ENCODE measurements at places on chromosomes 1 and 21.

DNA sequence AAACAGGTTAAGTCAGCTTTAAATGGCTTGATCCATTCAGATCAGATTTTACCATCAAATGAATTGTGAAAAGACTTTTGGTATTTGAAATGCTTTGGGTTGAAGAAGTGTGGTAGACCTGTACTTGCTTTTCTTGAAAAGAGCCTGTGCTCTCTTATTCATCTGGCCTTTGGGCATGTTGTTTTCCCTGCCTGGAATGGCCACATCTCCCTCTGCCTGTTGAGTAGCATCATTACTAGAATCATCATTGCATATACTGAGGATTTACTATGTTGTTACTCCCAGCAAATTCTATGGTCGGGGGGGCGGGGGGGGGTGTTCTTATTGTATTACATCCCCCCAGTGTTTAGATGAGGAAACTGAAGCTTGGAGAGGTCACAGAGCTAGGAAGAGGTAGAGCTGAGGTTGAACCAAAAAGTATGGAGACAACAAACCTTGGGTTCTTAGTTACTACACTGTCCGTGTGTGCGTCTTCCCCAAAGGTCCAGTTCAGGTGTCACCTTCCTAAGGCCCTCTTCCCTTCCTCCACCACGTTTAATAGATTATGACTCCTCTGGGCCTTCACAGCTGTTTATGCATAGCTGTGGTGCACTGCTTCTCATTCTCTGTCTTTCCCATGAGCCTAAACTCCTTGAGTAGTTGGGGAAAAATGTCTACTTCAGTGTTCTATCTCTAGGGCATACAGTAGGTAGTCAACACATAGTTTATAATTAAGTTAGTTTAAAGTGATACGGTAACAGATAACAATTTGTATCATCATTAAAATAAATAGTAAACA is 246.4 kb upstream of the HOOK1 start:
- no peak for DNase-seq

DNA sequence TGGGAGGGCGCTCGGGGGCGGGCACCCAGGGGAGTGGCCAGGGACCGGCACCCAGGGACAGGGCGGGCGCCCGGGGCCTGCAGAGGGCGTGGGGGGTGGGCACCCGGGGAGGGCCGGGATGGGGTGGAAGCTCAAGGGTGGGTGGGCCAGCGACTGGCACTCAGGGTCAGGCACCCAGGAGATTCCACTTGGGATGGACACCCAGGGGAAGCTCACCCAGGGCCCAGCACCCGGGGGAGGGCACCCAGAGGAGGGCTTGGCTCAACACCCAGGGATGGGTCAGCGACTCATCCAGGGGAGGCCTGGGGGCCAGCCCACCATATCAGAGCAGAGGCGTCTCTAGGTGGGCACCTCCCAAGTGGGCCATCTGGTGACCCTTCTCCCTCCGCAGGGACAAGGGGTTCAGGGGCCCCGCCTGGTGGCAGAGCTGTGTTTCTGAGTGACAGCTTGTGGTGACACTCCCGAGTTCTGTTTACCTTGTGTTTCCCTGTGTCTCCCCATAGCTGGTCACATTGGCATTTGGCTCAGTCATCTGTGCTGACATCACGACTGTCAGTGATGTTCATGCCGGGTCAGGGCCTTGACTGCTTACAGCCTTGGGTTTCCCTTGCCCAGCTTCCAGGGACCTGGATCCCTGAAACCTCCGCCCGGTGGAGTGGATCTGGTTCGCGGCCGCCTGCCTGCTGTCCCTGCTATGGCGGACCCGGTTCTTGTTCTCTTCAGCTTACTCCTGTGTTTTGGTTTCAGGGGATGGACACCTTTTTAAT is 749 bp downstream of the IBA57 start:
- peak; percentile 62 for DNase-seq

GRCh38 chr1:68470388-68470970 is 20.7 kb upstream of the RPE65 start:
- DNase-seq: no peak

DNA sequence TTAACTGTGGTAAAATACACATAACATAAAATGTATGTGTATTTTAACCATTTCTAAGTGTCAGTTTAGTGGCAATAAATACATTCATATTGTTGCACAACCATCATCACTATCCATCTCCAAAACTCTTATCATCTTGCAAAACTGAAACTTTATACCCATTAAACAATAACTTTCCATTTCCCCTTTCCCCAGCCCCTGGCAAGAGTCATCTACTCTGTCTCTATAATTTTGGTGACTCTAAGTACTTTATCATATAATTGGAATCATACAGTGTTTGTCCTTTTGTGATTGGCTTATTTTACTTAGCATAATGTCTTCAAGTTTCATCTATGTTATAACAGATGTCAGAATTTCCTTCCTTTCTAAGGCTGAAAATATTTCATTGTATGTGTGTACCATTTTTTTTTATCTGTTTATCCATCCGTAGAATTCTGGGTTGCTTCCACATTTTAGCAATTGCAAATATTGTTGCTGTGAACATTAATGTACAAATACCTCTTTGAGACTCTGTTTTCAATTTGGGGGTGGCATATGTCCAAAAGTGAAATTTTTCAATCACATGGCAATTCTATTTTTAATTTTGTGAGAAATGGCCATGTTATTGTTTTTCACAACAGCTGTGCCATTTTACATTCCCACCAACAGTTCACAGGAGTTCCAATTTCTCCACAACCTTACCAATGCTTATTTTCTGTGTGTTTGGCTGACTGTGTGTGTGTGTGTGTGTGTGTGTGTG is 153.9 kb upstream of the GORAB start:
- no peak for DNase-seq

DNA sequence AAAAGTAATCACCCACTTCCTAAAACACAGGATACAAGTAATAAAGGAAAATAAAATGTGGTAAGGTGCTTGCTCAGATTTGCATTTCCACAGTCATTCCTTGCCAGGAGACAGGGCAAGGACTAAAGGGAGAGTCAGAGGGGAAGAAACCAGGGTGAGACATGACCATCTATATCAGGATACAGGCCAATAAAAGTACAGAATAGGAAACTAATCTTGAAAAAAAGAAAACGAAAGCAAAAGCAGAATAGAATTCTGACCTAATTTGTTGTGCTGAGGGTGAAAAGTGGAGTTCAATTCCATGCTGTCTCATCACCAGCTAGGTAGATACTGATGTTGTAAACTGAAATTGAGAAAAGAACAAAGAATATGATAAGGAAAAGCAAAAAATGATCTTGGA is 27.3 kb downstream of the JMJD4 start:
- no peak for DNase-seq

- peak; percentile 62 for DNase-seq
Measured at GRCh38 chr1:8427493-8427892, 109.6 kb downstream of the SLC45A1 start.

DNA sequence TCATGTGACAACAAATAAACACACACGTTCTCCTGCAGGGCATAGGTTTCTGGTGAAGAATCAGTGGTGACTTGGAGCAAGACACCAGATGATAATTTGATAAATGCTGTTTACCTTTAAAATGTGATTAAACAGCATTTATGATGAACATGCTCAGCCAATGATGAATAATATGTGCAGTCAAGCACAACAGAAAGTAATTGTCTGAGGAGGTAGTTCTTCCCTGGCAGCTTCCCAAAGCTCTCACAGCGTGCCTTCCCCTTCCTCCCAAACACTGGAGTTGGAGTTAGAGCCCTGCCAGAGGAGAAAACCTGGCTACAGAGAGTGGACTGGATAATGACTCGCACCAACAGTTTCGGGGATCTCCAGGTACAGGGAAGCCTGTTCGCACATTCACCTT is 463.5 kb downstream of the SMYD3 start:
- DNase-seq: no peak

DNA sequence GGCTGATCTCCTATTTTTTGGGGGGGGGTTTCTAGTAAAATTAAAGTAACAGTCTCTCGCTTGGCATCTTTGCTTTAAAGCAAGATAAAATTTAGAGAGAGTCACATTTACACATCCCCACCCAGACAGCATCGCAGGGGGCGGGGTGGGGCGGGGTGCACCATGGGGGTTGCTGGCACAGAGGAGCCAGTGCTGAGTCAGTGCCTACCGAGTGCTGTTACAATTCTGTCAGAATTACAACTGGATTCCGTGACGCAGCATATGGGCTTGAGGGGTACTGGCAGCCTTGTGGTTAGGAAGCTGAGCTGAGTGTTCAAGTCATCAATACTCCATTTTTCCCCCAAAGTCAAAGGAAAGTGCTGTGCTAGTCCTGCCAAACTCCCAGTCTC is 175.9 kb downstream of the PRDM16 start:
- no peak for DNase-seq

- no peak for DNase-seq
Measured at GRCh38 chr1:161816201-161816600, 50.1 kb downstream of the ATF6 start.

All from germinal center (tissue), 1 donor.